ENCODE measurements at places on chromosomes 4 and X.
A peak's percentile ranks its signal among the peaks of the same experiment; 100 is the strongest.

GRCh38 chr4:128163177-128164117 lies 102.3 kb downstream of the LARP1B start:
- H3K27me3 ChIP-seq, result no peaks in the 10 kb centered on the region
- no peak overlapping the region for H3K27ac ChIP-seq
- no peak for DNase-seq
- H3K4me1 ChIP-seq, result no peaks in the 10 kb centered on the region
- H3K4me3 ChIP-seq, result no peak overlapping the region
- no peaks in the 10 kb centered on the region for H3K36me3 ChIP-seq

DNA sequence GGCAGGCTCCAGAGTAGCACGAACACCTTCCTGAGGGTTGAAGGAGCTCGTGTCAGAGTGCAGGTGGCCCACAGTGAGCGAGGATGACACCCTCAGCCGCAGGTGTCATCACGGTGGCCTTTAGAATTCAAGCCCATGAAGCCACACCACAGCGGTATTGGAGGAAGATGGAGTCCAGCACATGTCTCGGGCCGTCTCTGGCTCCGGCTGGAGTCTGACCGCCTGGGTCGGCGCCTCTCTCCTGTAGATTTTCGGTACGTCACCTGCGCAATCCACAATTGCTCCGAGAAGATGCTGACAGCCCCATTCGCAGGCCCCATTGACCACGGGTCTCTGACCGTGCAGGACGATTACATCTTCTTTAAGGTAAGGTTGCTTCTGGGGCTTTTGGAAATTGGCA lies 229.4 kb upstream of the PSAPL1 start:
- no peak overlapping the region for H3K27ac ChIP-seq
- H3K27me3 ChIP-seq, result no peaks in the 10 kb centered on the region
- H3K4me3 ChIP-seq, result no peak overlapping the region
- H3K36me3 ChIP-seq, result peaks cover 3% of the 10 kb centered on the region

- DNase-seq, result no peak
- peaks cover 3% of the 10 kb centered on the region for H3K4me1 ChIP-seq
- no peak overlapping the region for H3K4me3 ChIP-seq
- no peak overlapping the region for H3K27ac ChIP-seq
- H3K27me3 ChIP-seq, result no peaks in the 10 kb centered on the region
- H3K36me3 ChIP-seq, result peaks cover 91% of the 10 kb centered on the region
Measured at GRCh38 chrX:71296806-71297205, 4.7 kb upstream of the ITGB1BP2 start.

DNA sequence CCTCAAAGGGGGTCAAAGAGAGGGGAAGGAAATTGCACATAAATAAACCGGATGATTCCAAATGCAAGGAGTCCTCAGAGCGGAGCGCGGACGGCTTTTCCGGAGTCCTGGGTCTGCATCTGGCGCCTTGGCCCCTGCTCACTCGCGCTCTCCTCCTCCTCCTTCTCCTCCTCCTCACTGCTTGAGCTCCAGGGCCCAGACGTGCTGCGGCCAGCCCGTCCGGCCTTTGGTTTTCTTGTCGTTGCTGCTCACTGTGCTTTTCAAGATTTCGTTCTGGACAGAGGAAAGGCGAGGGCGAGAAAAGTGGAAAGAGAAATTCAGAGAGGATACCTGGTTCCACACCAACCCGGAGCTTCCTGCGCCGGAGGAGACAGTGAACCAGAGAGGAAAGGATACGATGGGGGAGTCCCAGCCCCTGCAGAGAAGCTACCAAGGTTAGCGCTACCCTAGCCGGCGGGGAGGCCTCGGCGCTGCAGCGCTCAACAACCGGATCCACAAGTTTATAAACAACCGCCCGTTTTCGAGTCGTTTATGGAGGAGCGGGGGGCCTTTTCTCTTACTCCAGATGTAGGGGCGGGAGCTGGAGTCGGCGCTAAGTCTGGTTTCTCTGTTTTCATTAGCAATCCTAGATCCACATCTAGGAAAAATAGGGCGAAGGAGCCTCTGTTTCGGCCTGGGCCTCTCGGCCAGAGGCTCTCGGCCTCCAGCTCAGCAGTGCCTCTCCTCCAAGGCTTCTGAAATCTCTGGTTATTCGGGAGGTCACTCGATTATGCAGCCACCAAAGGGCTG lies 2.7 kb downstream of the HAND2 start:
- peaks cover 26% of the 10 kb centered on the region for H3K4me1 ChIP-seq
- no peak overlapping the region for H3K27ac ChIP-seq
- H3K36me3 ChIP-seq, result peaks cover 45% of the 10 kb centered on the region
- DNase-seq, result no peak
- peaks cover 89% of the 10 kb centered on the region for H3K27me3 ChIP-seq

DNA sequence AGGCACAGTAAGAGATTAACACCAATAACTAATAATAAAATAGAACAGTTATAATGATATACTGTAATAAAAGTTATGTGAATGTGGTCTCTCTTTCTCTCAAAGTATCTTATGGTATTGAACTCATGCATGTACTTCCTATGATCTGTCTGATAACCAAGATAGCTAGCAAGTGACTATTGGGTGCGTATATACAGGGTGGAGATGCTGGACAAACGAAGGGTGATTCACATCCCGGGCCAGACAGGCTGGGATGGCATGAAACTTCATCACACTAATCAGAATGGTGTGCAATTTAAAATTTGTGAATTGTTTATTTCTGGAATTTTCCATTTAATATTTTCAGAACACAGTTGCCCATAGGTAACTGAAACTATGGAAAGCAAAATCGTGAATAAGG lies 96.8 kb downstream of the PHEX start:
- no peaks in the 10 kb centered on the region for H3K27me3 ChIP-seq
- H3K4me1 ChIP-seq, result no peaks in the 10 kb centered on the region
- H3K27ac ChIP-seq, result no peak overlapping the region

GRCh38 chr4:10108391-10108790 lies 8.2 kb downstream of the WDR1 start:
- H3K4me1 ChIP-seq, result peaks cover 93% of the 10 kb centered on the region
- H3K27me3 ChIP-seq, result no peaks in the 10 kb centered on the region
- H3K4me3 ChIP-seq, result peak overlapping the region; percentile 80
- H3K27ac ChIP-seq, result peak overlapping the region; percentile 96

GRCh38 chr4:153809916-153810810 lies 21.3 kb upstream of the SFRP2 start:
- no peak overlapping the region for H3K27ac ChIP-seq
- H3K27me3 ChIP-seq, result peaks cover 10% of the 10 kb centered on the region
- peaks cover 7% of the 10 kb centered on the region for H3K4me1 ChIP-seq
- no peaks in the 10 kb centered on the region for H3K36me3 ChIP-seq
- no peak for DNase-seq

GRCh38 chr4:88802138-88802537 lies 104.5 kb upstream of the NAP1L5 start:
- no peak overlapping the region for H3K27ac ChIP-seq
- H3K36me3 ChIP-seq, result no peaks in the 10 kb centered on the region
- DNase-seq, result no peak
- no peaks in the 10 kb centered on the region for H3K27me3 ChIP-seq
- H3K4me1 ChIP-seq, result peaks cover 2% of the 10 kb centered on the region

DNA sequence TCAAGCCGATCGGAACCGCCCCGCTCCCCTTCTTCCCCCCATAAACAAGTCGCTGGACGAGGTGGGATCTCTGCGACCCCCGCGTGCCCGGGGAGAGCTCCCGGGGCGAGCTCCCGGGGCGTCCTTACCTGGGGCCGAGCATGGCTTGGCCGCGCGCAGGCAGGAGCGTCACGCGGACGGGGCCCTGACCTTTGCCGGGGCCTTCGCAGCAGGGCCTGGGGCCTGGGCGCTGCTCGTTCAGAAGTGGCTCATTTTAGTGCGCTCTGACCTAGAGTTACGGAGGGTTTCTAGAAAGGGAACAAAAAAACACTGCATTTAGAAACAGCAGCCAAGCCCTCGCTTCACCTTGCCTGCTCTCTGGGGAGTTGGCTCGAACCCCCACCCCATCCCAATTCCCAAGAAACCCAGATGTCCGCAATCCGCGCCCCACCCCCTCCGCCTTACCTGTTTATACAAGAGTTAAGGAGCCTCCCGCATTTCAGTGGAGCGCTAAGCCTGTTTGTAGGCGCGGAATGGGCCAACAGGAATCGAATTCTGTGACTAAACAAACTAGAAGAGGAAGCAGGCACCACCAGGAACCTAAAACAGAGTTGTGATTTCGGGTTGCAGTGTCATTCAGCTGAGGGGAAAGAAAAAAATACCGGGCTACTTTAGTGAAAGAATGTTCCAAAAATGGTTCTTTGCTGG lies 814 bp upstream of the RBM47 start:
- peaks cover 53% of the 10 kb centered on the region for H3K27me3 ChIP-seq
- no peaks in the 10 kb centered on the region for H3K36me3 ChIP-seq
- no peak for DNase-seq
- peaks cover 7% of the 10 kb centered on the region for H3K4me1 ChIP-seq
- H3K4me3 ChIP-seq, result peak overlapping the region; percentile 29

GRCh38 chr4:7285244-7286094 lies 93.1 kb downstream of the SORCS2 start:
- no peaks in the 10 kb centered on the region for H3K4me1 ChIP-seq
- no peak overlapping the region for H3K4me3 ChIP-seq
- H3K27ac ChIP-seq, result no peak overlapping the region
- H3K27me3 ChIP-seq, result peaks cover 74% of the 10 kb centered on the region
- no peak for DNase-seq

Data from effector memory CD8-positive, alpha-beta T cell (primary cell).